Activated naive CD8-positive, alpha-beta T cell treated with anti-CD3 and anti-CD28 coated beads, Interleukin-2, amount 50 U/mL, for 16 hours (primary cell): ENCODE measurements at places on chromosomes 3 and 15.

GRCh38 chr3:150314248-150315004 lies 93.7 kb upstream of the TSC22D2 start:
- DNase-seq, result no peak

- DNase-seq, result no peak
Observed at GRCh38 chr15:70037292-70037640, 60.5 kb downstream of the TLE3 start.

DNA sequence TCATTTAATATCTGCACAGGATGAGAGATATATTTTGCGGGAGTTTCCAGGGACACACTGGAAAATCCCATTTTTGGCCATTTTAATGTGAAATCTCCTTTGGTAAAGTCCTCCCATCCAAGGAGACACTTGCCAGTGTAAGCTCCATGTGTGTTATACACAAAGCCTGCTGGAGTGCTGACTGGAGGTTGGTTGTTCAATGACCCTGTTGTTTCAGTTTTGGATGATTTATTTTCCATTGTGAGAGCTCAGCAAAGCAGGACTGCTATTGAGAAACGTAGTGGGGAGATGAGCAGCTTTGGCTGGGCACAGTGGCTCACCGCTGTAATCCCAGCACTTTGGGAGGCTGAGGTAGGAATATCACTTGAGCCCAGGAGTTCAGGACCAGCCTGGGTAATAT lies 127.7 kb downstream of the NUP210 start:
- no peak for DNase-seq

GRCh38 chr3:131277836-131278497 lies 103.6 kb upstream of the NUDT16 start:
- no peak for DNase-seq

- no peak for DNase-seq
Observed at GRCh38 chr3:171283183-171283847, 176.9 kb downstream of the TNIK start.

GRCh38 chr3:8987226-8987625 lies 24.0 kb upstream of the RAD18 start:
- DNase-seq, result no peak

GRCh38 chr3:26068890-26069289 lies 279.0 kb downstream of the OXSM start:
- no peak for DNase-seq

DNA sequence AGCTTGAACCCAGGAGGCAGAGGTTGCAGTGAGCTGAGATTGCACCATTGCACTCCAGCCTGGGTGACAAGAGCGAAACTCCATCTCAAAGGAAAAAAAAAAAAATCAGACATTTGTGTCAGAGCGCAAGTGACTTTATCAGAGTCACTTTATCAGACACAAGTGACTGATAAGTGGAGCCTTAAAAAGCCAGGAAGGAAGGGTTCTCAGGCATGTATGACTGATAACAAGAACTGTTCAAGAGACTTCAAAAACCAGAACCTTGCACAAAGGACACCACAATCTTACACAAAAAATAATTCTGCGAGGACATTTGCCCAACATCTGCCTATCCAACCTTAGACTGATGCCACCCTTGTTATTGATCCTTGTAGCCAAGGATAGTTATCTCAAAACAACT lies 13.3 kb upstream of the CFAP44 start:
- no peak for DNase-seq

GRCh38 chr3:171752329-171752728 lies 58.0 kb downstream of the PLD1 start:
- DNase-seq, result no peak

- DNase-seq, result no peak
Observed at GRCh38 chr3:136343446-136343845, 93.3 kb downstream of the PCCB start.

- DNase-seq, result no peak
Observed at GRCh38 chr3:94049267-94049666, 13.4 kb downstream of the DHFR2 start.

DNA sequence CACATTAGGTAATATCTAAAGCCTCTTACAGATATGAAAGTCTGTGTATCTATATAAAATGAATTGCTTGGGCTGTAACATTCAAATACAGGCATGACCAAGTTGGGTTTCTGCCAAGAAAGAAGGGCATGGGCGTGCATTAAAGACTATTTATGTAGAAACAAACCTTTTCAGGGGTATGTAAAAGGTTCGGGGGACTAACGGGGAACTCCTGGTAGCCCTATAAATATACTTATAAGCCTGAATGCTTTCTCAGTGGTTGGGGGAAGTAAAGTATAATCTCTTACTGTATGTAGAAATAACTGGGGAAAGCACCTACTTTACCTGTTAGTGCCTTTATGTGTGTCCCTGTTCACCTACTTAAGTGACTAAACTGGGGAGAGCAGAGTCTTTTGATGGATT lies 154.5 kb upstream of the TBL1XR1 start:
- no peak for DNase-seq

DNA sequence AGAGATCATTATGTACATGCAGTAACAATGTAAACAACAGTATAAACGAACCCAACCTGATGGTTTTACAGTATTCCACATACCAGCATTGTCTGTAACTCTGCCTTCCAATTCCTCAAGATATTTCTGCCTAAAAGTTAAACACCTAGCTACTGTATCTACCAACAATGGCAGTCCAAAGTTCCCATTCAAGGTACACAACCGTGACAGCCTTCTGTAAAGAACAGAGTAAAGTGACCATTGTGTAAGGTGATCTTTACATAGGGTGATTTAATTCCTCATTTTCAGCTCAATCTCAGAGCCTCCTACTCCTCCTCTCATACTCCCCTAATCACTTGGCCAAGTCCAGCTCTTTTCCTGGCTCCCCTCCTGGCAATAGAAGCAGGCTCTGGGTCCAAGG lies 10.4 kb downstream of the SECISBP2L start:
- no peak for DNase-seq

DNA sequence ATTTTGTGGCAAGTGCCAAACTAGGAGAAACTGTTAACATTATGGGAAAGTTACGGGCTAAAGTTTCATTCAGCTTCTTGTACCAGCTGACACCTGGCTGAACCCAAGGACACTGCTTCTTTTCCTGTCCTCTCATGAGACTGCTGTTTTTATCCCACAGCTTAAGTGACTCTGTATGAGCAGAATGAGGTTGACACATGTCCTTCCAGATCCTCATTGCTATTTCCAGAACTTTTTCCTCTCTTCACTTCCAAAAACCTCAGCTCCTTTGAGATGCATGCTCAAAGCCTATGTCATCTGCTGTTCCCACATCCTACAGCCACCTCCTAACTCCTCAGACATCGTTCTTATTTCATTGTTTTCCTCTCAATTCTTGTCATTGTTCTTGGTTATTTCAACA lies 183.6 kb downstream of the DCLK3 start:
- no peak for DNase-seq

- no peak for DNase-seq
Observed at GRCh38 chr15:67839499-67839928, 331 bp downstream of the RNU6-1 start.

GRCh38 chr15:73882761-73883419 lies 9.5 kb downstream of the TBC1D21 start:
- DNase-seq, result no peak

DNA sequence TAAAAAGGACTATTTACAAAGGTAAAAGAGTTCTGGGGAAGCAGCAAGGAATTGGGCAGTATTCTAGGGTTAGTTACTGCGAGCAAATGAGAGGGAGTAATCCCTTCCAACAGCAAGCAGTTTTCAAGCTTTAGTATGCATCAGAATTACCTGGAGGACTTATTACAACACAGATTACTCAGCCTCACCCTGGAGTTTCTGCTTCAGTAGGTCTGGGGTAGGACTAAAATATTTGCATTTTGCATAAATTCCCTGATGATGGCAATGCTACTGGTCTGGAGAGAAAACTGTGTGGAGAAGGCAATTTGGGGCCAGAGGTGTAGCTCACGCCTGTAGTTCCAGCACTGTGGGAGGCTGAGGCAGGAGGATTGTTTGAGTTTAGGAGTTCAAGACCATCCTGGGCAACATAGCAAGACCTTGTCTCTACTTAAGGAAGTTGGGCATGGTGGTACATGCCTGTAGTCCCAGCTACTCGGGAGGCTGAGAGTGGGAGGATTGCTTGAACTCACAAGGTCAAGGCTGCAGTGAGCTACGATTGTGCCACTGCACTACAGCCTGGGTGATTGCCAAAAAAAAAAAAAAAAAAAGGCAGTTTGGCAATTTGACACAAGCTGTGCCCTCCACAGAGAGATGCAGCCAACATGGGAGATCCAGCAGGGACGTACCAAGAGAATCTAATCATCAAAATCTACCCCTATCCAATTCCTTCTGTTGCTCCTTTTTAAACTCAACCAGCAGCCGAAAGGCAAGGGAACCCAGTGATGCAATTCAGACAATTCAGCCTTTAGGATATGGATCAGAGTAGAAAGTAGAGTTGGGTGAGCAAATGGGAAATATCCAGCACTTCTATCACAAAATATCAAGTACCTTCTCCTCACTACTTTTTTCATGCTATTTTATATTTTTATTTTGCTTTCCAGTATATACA lies 27.1 kb upstream of the AP4E1 start:
- DNase-seq, result no peak

DNA sequence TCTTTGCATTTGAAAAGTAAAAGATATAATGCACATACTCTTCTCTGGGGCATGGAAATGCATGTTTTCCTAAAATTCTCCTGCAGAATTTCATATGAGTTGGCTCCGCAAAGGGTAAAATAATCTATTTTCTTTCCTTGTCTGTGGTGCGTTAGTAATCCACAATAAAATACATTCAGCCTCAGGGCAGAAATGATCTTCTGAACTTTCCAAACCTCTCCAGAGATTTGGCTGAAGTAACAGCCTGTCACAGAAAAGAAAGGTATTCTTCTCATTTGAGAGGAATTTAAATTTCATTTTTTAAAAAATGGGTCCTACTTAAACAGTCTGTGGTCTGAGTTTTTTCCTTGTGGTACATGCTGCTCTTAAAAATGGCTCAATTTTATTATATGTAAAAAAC lies 182.7 kb upstream of the DCBLD2 start:
- DNase-seq, result no peak
